ENCODE measurements at places on chromosomes 7 and 10.

DNA sequence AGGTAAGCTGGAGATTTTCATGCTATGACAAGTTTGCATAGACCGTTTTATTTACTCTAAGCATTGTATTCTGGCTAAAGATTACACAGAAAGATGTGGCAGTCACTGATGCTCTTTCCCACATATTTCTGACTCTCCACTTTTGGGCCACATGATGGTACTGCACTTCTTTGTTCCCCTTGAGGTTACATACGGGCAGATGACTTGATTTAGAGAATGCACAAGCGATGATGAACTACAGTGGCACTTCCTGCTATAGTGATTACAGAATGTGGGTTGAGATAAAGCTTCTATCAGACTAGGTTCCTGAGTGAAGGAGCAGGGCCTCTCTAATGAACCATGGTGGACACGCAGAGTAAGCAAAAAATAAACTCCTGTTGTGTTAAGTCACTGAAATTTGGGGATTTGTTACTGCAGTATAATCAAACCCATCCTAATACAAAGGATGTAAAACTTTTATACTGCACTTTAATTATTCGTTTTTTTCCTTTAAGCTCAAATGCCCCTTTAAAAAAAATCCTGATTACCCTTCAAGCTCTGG lies 177.9 kb downstream of the TAX1BP1 start:
- no peak for DNase-seq

GRCh38 chr7:26198133-26198780 lies 2.3 kb downstream of the HNRNPA2B1 start:
- peak; percentile 76 for DNase-seq

GRCh38 chr7:43584195-43584586 lies 1.3 kb downstream of the STK17A start:
- DNase-seq: peak; percentile 73

GRCh38 chr7:91838439-91838838 lies 42.1 kb downstream of the MTERF1 start:
- no peak for DNase-seq

DNA sequence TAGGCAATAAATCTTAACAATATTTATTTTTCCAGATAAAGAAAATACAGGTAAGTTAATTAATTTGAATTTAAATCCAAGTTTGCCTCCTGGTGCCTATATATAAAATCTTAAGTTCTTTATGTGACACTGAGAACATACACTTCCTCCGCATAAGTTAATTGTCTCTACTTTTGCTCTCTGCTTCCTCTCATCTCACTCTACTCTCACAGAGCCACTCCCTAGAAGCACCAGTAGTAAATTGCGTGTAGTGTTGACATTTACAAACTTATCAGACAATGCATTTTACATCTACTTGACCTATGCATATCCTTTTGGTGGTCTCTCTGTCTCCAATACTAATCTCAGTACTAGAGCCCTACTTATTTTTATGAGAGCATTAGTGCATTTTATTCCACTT lies 144.5 kb downstream of the ETV1 start:
- no peak for DNase-seq

DNA sequence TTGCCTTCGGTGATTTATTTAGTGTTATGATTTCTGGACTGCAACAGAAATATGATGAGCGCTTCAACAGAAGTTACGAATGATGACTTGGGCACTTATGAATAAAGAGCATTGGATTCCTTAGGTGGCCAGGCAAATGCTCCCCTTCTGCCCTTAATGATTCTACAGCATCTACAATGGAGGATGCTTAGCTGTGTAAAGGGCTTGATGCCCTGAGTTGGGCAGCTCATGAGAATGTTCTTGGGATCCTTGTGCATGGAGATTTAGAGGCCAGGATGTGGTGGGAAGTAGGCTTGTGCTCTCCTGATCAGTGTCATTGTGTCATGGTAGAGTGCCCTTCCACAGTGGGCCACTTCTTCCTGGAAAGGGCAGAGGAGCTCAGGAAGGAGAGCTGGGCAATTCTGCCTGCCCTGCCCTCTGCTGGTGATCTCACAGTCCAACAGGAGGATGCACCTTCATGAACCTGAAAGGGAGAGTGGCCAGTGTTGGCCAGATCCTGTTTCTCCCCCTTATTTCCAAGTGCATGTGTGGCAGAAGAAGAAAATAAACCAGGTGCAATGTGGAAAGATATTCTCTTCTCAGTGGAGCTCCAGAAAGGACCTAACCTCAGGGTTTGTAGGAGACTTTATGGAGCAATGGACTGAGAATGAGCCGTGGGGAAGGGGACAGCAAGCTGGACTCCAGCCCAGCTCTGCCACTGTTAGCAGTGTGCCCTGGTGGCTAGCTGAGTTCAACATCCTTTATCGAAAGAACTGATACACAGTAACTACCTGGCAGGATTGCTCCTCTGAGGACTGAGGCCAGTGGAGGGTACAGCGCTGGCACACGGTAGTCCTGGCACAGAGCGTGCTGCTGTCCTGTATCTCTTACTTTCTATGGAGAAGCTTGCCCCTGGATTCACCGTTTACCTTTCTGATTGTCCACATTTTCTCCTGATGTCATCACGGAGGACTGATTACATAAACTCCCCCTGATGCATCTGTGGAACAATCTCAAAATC lies 182.9 kb downstream of the BMPER start:
- no peak for DNase-seq

GRCh38 chr10:118701529-118702323 lies 53.0 kb downstream of the CACUL1 start:
- DNase-seq: no peak

DNA sequence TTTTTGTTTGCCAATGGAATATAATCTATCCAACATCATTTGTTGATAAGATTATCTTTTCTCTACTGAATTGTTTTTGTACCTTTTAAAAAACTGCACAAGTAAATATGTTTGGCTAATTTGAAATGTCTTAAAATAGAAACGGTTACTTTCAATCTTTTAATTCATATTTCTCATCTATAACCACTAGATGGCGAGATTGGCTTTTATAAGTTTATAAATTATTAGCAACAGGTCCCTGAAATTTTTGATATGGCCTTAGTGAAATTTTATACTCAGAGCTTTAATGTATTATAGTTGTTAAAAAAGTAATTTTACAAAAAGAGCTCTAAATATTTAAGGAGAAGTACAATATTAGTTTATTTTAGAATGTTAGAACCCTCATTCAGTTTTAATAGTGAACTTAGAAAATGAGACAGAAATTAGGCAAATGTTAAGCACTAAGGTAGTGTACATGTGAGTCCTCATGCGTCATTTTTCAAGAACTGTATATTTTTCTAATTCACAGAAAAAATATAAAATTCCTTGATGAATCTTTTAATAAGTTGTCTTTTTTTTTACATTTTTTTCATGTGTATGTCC lies 592.5 kb downstream of the ARL4A start:
- peak; percentile 37 for DNase-seq

DNA sequence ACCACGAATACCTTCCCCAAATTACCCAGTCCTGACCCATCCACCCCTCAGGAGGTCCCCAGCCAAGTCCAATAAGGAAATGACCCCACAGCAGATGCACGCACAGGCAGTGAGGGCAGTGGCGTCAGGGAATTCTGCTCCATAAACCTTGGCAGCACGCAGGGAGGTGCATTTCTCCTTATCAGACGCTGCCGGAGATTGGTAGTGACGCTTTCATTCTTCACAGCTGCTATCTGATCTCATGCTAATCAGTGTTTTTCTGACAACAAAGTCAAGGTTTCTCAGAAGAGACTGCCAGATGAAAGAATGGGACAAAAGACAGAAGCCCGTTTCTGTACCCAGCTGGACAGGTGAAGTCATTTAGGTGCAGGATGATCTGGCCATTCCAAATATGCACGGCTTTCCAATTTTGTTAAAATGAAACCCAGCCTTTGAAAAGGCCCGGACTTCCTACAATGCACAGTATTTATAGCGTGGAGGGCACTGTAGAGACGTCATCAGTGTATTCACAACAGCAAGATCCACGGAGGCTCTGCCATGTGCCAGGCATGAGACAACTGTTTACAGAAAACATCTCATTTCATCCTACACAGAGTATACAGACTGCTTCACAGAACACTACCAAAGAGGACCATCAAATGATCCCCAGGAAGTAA lies 35.3 kb downstream of the DIP2C start:
- no peak for DNase-seq

DNA sequence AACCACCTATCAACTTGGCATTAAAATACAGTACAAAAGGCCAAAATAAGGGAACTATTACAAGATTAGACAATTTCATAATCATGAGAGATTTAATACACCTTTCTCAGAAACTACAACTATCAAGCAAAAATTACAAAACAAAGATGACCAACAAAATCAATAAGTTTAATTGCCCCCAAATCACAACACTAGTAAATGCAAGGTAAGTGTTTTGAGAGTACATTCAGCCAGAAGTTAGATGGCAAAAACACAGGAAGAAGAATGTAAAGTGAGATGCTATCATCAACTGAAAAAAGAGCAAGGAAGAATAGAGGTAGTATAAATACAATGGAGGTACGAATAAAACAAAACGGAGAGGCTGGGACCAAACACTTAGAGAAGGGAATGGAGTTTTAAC lies 3.2 kb downstream of the PNPLA8 start:
- DNase-seq: no peak

- no peak for DNase-seq
Measured at GRCh38 chr7:35520810-35521625, 173.9 kb downstream of the HERPUD2 start.

DNA sequence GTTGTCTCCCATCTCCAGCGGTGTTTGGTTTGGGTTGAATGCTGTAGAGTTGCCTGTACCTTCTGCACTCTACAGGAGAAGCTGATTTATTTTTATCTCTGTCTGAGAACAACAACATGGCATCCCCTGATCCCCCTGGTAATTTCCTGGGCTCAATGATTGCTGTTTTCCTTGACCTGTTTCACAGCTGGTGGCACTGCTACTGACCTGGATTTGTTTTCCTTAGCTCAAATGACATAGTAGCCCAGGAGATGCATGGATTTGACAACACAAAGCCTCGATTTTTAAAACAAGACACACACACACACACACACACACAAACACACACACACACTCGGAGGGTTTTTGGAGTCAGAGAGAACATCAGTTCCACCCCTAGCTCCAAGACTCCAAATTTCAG lies 301.6 kb downstream of the NRG3 start:
- DNase-seq: no peak

- peak; percentile 86 for DNase-seq
Measured at GRCh38 chr7:138008588-138009349, 6.9 kb upstream of the CREB3L2 start.

- DNase-seq: no peak
Measured at GRCh38 chr7:151215396-151215795, 5.1 kb upstream of the H2BK1 start.

DNA sequence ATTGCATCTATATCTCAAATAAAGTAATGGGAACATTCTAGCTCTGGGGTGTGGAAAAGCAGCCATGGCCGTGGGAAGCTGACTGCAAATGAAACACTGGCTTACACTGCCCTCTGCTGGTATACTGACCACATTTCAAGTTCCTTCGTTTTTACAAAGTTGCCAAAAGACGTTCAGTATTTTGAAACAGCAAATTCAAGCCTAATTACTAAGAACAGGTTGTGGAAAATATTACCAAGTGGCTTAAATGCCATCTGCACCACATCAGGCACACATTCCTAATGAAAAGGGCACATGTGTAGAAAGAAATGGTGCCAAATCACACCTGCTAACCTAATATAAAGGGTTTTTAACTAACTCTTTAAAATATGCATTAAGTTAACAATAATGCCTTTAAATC lies 83.9 kb downstream of the JAZF1 start:
- DNase-seq: peak; percentile 74

DNA sequence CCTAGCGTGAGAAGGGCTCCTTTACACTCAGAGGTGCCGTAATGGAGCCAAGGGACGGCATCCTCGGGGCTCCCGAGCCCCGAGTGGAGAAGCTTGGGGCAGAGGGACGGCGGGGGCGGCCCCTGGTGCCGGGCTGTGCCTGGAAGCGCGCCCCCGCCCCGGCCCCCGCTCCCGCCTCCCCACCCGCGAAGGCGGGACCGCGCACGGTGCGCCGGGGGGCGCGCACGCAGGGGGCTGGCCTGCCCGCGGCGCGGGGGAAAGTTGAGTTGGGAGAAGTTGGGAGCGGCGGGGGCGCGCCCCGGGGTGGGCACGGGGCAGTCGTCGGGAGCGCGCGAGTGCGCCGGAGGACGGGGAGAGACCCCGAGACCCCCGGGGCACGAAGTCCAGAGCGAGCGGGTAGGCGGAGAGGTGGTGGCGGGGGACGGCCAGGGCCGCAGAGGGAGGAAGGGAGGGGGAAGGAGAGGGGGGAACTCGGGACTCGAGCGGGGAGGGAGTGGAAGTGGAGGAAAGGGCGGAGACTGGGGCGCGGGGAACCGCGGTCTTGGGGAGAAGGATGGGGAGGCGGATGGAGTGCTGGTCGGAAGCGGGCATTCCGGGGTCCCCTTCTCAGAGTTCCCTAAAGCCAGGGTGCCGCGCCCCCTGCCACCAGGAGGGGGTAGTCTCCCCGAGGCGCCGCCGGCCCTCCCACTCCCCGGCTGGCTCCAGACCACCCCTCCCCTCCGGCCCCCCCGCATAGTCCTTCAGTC lies at the start of gene SLC4A2:
TSS of gene SLC4A2 (plus strand) at position 223 of the 746 bp plus-strand sequence. CDS start 2,399 bp downstream, outside the sequence.
- peak; percentile 67 for DNase-seq

DNA sequence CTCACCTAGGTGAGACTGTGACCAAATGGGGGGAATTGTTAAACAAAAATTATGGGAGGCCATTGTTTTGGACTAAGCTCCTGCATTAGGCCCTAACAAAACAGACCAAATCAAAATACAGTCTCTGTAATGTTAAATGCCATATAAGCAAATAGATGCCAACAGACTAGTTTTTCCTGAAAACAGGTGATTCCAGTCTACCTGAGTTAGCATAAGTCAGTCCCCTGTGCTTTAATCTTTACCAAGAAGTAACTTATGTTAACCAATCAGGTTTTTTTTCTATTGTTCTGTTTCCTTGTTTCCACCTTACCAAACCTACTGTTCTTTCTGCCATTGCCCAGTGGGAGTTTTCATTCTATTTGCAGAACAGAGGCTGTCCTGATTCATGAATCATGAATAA lies 48.0 kb downstream of the PDZD8 start:
- no peak for DNase-seq

DNA sequence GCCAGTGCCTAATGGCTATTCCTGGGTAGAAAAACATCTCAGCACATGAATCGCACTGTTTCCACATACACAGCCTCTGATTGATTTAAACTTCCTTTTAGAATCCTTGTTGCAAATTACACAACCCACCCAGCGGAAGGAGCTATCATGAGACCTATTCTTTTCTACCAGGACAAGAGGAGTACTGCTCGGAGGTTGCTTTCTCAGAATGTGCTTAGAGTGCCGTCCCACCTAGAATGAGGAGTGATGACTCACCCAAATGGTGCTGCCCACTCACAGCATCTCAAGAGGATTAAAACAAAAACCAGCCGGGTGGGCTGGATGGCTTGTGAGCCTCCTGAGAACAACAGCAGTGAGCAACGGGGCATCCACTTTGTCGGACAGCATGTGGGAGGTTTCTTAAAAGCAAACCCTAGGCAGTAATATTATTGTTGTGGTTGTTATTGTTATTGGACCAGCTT lies 128.9 kb downstream of the DGKI start:
- no peak for DNase-seq

GRCh38 chr7:35792472-35792871 lies 8.4 kb upstream of the SEPTIN7 start:
- no peak for DNase-seq

All from Kasumi-1 (cell line).